ENCODE measurements at places on chromosomes 12 and 14. TPM values are rescaled to one million over a fixed set of nuclear protein-coding genes. Genes with fewer than 3 reads are reported as not detected.

- H3K4me1 ChIP-seq: peaks cover 68% of the 10 kb centered on the region
- no peak overlapping the region for H3K4me3 ChIP-seq
- peak; percentile 23 for DNase-seq
- H3K36me3 ChIP-seq: peaks cover 37% of the 10 kb centered on the region
These were observed 15.1 kb upstream of the SLC38A2 start for GRCh38 chr12:46387670-46388069.

CHST11 gene
- 56.4 TPM for total RNA-seq

DNA sequence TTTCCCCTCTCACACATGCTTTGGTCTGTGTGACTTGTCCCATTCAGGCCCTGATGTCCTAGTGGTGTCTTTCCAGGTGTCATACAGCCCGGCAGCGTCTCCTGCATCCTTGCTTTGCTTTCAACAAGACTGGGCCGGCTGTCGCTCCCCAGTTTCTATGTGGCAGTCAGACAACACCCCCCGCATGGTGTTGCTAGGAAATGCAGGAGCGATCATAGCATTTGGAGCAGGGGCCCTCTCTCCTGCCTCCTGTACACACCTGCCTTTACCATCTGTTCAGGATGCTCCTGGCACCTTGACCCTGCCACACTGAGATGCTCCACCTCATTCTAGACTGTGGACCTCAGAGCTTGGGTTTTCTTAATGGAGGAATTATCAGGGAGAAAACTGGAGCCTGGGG, 29.5 kb downstream of the CACNA1C start:
- no peak overlapping the region for H3K27ac ChIP-seq
- H3K27me3 ChIP-seq: peaks cover 9% of the 10 kb centered on the region
- H3K4me3 ChIP-seq: no peak overlapping the region
- DNase-seq: no peak
- H3K36me3 ChIP-seq: no peaks in the 10 kb centered on the region
- H3K4me1 ChIP-seq: no peaks in the 10 kb centered on the region

MEG3 gene
- not detected for total RNA-seq

TPPP2 gene
- not detected for total RNA-seq

- H3K4me1 ChIP-seq: peaks cover 12% of the 10 kb centered on the region
- no peak overlapping the region for H3K27ac ChIP-seq
- H3K36me3 ChIP-seq: no peaks in the 10 kb centered on the region
- no peak for DNase-seq
- peaks cover 2% of the 10 kb centered on the region for H3K27me3 ChIP-seq
These were observed 42.6 kb downstream of the KRT80 start for GRCh38 chr12:52149182-52149641.

- H3K4me1 ChIP-seq: peaks cover 11% of the 10 kb centered on the region
- H3K4me3 ChIP-seq: no peak overlapping the region
- H3K36me3 ChIP-seq: no peaks in the 10 kb centered on the region
These were observed 75.4 kb downstream of the IFT81 start for GRCh38 chr12:110199339-110200123.

GRCh38 chr12:119334430-119335170, at the start of gene CCDC60:
Gene CCDC60 (plus strand): TSS chr12:119334729. CDS start chr12:119335177, 448 bp downstream.
- DNase-seq: no peak
- no peaks in the 10 kb centered on the region for H3K36me3 ChIP-seq
- no peak within 1 kb of the TSS for H3K27ac ChIP-seq
- no peaks in the 10 kb centered on the region for H3K4me1 ChIP-seq
- no peak within 1 kb of the TSS for H3K4me3 ChIP-seq

GRCh38 chr14:51131516-51131915, 36.6 kb upstream of the TRIM9 start:
- H3K36me3 ChIP-seq: no peaks in the 10 kb centered on the region
- H3K27me3 ChIP-seq: peaks cover 16% of the 10 kb centered on the region
- no peak for DNase-seq
- H3K4me1 ChIP-seq: no peaks in the 10 kb centered on the region
- no peak overlapping the region for H3K27ac ChIP-seq
- H3K4me3 ChIP-seq: no peak overlapping the region

DNA sequence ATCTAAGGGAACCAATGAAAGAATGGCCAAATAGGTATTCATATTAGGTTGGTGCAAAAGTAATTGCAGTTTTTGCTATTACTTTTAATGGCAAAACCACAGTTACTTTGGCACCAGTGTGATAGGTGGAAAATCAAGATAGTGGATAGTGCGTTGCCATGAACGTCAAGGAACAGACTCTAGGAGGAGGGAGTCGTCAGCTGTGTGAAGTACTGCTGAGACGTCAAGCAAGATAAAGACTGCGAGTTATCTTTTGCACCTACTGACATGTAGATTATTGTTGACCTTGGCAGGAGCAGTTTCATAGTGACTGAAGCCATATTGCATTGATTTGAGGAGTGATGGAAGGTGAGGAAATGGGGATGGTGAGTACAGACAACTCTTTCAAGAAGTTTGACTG, 8.3 kb downstream of the YLPM1 start:
- no peak for DNase-seq
- peaks cover 29% of the 10 kb centered on the region for H3K4me1 ChIP-seq
- H3K36me3 ChIP-seq: peaks cover 35% of the 10 kb centered on the region
- no peaks in the 10 kb centered on the region for H3K27me3 ChIP-seq
- no peak overlapping the region for H3K4me3 ChIP-seq

KRT6C gene
- total RNA-seq: not detected

DNA sequence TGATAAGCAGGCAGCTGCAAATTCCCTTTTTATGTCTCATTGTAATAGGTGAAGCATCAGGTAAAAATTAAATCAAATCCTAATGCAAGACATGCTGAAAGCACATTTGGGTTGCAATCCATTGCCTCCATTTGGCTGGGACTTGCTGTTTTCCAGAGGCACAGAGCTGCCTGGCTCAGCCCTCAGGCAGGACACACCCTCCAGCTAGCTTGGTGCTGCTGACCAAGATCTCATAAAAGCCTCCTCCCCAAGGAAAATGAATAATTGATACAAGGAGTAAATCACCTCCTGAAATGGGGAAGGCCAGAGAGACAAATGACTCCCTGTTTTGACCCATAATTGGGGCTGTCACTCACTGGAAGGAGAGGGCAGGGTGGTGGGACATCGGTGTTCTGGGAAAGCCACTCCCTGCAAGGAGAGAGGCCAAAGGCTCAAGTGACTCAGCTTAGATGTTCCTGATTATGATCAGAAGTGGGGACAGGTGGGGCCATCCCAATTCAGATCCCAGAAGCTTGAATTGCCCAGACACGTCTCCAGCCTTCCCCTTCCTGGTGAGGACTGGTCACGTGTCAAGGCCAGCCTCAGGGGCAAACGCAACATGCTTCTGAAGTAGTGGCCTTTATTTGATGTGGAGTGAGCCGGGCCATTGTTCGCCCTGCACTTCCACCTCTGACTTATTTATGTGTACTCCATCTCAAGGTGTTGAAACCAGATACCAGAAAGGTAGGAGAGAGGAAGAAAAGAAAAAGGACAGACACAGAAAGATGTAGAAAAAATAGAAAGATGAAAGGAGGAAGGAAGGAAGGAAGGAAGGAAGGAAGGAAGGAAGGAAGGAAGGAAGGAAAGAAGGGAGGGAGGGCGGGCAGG, 773.7 kb downstream of the BCL11B start:
- no peaks in the 10 kb centered on the region for H3K4me1 ChIP-seq
- no peak overlapping the region for H3K27ac ChIP-seq
- no peaks in the 10 kb centered on the region for H3K27me3 ChIP-seq

KRT83 gene
- total RNA-seq: not detected

GPR162 gene
- 0.25 TPM for total RNA-seq

SLC7A8 gene
- 0.64 TPM for total RNA-seq

DNA sequence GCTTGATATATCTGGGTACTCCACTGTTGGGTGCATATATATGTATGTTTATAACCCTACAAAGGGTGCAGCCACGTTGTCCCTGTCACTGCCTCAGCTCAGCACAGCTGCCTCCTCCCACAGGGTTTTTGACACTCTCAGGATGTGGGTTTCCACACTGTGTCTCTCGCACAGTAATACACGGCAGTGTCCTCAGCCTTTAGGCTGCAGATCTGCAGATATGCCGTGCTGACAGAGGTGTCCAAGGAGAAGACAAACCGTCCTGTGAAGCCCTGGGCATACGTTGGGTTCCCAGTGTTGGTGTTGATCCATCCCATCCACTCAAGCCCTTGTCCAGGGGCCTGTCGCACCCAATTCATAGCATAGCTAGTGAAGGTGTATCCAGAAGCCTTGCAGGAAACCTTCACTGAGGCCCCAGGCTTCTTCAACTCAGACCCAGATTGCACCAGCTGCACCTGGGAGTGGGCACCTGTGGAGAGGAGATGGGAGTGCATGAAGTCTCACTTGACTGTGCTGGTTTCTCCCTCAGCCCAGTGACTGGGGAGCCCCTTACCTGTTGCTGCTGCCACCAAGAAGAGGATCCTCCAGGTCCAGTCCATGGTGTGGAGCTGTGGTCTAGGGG, 498.7 kb downstream of the TMEM121 start:
- peaks cover 7% of the 10 kb centered on the region for H3K36me3 ChIP-seq
- H3K27me3 ChIP-seq: no peaks in the 10 kb centered on the region
- peaks cover 37% of the 10 kb centered on the region for H3K4me1 ChIP-seq
- H3K4me3 ChIP-seq: no peak overlapping the region
- peak; percentile 70 for DNase-seq
- H3K27ac ChIP-seq: peak overlapping the region; percentile 65

DNA sequence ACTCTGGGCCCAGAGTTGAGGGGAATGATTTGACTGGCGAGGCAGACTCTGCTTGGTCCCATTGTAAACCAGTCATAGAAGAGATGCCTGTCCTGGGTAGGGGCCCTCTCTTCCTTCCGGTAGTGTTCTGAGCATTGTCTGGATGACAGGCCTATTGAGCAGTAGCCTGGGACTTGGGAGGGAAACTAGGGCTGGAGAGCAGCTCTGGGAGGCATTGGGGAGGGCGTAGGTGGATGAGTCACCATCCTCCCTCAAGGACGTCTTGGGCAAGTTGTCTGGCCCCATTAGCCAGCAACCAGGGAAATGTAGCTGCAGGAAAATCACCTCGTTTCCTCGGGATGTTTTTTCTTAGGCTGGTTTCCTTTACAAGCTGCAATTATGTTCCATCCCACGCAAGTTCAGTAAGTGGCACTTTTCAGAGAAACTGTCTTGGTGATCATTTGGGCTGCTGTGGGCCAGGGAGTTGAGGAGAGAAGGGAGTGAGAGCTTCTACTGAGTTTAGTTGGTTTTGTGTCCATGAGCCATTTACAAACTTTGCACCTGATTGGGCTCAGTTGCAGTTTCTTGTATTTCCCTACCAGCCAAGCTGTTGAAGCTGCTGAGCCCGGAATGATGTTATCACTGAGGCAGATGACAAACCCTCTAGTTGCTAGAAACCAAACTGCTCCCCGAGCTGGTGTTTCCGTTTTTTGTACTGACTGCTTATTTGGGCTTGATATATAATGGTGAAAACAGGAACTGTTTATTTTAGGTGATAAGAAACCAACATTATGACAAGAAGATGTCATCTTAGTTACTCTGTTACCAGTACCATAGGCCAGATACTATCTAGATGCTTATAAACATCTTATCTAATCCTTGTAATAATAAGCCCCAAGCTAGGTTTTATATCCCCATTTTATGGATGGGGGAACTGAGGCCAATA, 147.6 kb downstream of the CHST11 start:
- H3K36me3 ChIP-seq: peaks cover 38% of the 10 kb centered on the region
- H3K4me3 ChIP-seq: peak overlapping the region; percentile 17
- peak overlapping the region; percentile 78 for H3K27ac ChIP-seq
- peak; percentile 67 for DNase-seq

DNA sequence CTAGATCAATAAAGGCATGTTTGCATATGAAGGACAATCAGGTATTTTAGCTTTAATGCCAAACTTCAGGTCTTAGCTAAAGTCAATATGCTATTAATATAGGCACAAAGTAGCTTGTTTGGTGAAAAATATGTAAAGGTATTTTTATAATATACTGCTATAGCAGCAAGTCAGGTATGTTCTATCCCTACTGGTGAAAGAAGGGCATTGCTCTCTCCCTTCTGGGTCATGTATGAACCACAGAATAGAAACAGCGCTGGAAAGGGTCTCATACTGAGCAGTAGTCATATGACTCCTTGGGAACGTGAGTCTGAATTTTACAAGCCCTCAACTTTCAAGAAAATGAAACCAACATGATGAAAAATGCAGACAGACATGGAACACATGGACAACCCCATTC, 314.6 kb downstream of the GRIN2B start:
- H3K36me3 ChIP-seq: no peaks in the 10 kb centered on the region
- no peak overlapping the region for H3K27ac ChIP-seq
- no peak for DNase-seq
- H3K27me3 ChIP-seq: peaks cover 3% of the 10 kb centered on the region
- no peaks in the 10 kb centered on the region for H3K4me1 ChIP-seq

- H3K27me3 ChIP-seq: peaks cover 6% of the 10 kb centered on the region
- H3K27ac ChIP-seq: no peak overlapping the region
- no peak overlapping the region for H3K4me3 ChIP-seq
- DNase-seq: no peak
- H3K36me3 ChIP-seq: no peaks in the 10 kb centered on the region
These were observed 3.4 kb downstream of the LBHD2 start for GRCh38 chr14:103087343-103087835.

GRCh38 chr12:14803011-14803829, at the start of the genes C12orf60 and WBP11:
Gene C12orf60 (plus strand): TSS chr12:14803670. CDS start chr12:14822936, 19,266 bp downstream.
Gene WBP11 (minus strand): TSS chr12:14803478. CDS start chr12:14801383, 2,095 bp downstream.
- H3K4me3 ChIP-seq: no peak within 1 kb of the TSS
- peaks cover 20% of the 10 kb centered on the region for H3K4me1 ChIP-seq
- peaks cover 19% of the 10 kb centered on the region for H3K36me3 ChIP-seq
- H3K27ac ChIP-seq: no peak within 1 kb of the TSS
- H3K27me3 ChIP-seq: no peaks in the 10 kb centered on the region
- DNase-seq: peak; percentile 95

SYT1 gene
- total RNA-seq: not detected

DNA sequence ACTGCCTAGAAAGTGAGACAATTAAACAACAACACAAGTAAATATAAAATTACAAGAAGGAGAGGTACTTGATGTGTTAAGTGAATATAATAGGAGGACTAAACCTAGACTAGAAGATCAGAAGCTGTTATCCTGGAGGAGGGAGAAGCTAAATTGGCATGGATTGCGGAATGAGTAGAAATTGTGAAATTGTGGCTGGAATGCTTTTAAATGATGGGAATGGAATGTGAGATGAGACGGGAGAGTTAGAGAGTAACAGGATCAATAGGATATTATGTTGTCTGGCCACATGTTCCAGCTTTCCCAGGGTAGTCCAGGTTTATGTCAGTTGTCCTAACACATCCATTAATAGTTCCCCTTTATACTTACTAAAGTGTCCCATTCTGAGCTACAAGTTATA, 44.0 kb upstream of the CPNE8 start:
- no peaks in the 10 kb centered on the region for H3K4me1 ChIP-seq
- H3K27me3 ChIP-seq: no peaks in the 10 kb centered on the region
- DNase-seq: no peak

- H3K27me3 ChIP-seq: no peaks in the 10 kb centered on the region
- no peaks in the 10 kb centered on the region for H3K36me3 ChIP-seq
- H3K27ac ChIP-seq: no peak overlapping the region
- DNase-seq: no peak
These were observed 409.2 kb downstream of the IPO8 start for GRCh38 chr12:30286345-30286926.

Measured in activated CD4-positive, alpha-beta T cell treated with anti-CD3 and anti-CD28 coated beads, Interleukin-2, amount 10 ng/mL, durations not matched to agents 7 days and 5 days (primary cell).